Stimulated activated CD8-positive, alpha-beta memory T cell treated with anti-CD3 and anti-CD28 coated beads, Interleukin-7, amount 100 ng/mL, for 1 hour (primary cell): ENCODE measurements at places on chromosomes 5 and 9.

- no peak for DNase-seq
These were observed 111.8 kb upstream of the ASTN2 start for GRCh38 chr9:117526674-117527073.

GRCh38 chr5:122870219-122870856, 24.9 kb downstream of the SNX24 start:
- DNase-seq: no peak

GRCh38 chr5:177378884-177379883, 5.0 kb upstream of the SLC34A1 start:
- no peak for DNase-seq

GRCh38 chr9:130271473-130271872, 5.9 kb downstream of the HMCN2 start:
- no peak for DNase-seq

- DNase-seq: no peak
These were observed 34.1 kb upstream of the IL31RA start for GRCh38 chr5:55817030-55817429.

- DNase-seq: no peak
These were observed 194.5 kb upstream of the RIOK2 start for GRCh38 chr5:97377582-97377981.

GRCh38 chr5:132270706-132271105, 13.2 kb downstream of the PDLIM4 start:
- DNase-seq: no peak

DNA sequence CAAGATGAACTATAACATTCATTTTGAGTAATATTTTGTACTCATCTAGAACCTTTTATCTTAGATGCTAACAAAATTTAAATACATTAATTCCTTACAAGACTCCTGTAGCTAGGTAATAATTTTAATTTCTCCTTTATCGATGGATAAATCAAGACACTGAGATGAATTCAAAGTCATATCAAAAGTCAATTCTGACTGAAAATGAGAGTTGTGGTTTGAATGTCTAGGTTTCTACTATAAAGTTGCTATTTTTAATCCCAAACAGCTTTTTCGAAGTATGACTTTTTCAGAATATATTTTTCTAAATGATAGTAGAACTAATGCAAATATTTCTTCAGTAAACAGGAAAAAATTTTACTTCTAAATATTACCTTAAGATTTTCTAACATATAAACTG, 491.7 kb upstream of the FAM174A start:
- DNase-seq: no peak
